Thoracic aorta (tissue), 2 donors: ENCODE measurements at places on chromosomes 4 and X. TPM values are rescaled to one million over a fixed set of nuclear protein-coding genes. Genes with fewer than 3 reads are reported as not detected.

GRCh38 chr4:13963601-13964000, 336.1 kb upstream of the BOD1L1 start:
- DNase-seq, result no peak

DNA sequence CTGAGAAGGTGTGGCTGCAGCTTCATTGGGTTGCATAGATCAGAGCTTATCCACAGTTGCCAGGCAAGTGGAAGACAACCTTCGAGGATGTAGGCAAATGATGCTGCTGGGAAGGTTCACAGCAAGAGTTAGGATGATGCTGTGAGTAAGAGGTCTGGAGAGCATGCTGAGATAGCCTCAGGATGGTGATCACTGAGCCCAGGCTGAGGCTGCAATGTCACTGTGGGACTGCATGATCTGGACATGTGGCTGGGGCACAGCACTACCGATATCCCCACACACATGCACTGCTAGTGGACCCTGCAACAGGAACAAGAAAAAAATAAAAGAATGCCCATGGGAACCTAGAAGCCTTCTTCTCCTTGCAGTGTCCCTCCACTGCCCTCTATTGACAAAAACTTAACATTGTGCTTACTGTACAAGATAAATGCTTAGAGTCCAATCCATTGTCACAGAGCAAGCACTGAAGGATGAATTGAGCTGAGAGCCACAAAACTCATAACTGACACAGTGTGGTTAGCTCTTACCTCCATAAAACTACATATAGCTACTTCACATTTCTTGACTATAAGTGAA, 105.6 kb downstream of the CNKSR2 start:
- DNase-seq, result no peak

DNA sequence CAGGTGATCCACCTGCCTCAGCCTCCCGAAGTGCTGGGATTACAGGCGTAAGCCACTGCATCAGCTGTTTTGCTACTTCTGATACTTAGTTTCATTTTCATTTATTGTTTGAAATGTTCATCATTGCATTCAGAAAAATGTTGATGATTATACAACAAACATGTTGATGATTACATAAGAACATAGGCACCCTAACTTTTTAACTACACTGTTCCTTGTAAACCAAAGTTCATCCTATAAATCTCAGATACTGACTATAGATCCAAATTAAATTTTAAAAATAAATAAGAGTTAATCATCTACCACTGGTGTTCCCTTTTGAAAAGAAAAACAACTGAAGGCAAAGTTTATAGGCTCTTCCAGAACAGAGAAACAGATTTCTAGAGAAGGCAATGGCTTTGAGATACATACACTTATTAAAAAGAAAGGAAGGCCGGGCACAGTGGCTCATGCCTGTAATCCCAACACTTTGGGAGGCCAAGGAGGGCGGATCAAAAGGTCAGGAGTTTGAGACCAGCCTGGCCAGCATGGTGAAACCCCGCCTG, 23.4 kb downstream of the TRIM75 start:
- DNase-seq, result no peak

DNA sequence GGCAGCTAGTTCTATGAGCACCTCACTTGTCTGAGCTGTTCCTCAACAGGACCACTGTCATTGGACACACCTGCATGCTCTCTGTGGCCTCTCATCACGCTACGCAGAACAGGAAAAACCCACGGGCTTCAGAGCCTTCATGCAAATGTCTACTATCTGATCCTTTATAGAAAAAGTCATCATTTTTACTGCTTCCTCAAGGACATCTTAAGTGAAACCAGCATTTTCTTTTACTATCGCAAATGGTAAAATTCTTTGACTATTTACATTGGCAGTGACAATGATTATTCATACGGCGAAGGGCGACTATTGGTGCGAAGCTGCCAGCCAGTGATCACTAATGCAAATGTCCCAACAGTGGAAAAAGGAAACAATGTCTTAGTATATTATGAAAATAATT, 147.0 kb downstream of the AFAP1 start:
- DNase-seq, result no peak

GRCh38 chrX:120021927-120022326, 55.6 kb downstream of the RHOXF2B start:
- no peak for DNase-seq

DNA sequence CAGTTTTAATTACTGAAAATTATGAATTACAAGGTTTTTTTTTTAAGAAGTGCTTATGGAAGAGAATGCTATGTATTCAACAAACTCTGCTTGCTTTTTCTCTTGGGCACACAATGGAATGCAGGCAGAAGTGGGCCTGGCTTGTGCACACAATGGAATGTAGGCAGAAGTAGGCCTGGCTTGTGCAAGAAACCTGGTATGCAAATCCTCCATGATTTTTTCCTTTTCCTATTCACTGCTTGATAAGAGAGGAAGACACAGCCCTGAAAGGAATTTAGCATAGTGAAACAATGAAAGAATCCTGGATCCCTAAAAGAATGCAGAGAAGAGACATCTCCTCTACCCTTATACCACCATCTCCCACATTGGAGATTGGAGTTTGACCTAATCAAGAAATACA, 138.4 kb downstream of the COL25A1 start:
- DNase-seq, result no peak

GRCh38 chr4:145507636-145508035, 26.0 kb downstream of the SMAD1 start:
- DNase-seq, result no peak

- DNase-seq, result no peak
These were observed 31.4 kb downstream of the USP53 start for GRCh38 chr4:119243868-119244267.

- no peak for DNase-seq
These were observed 133.8 kb upstream of the EMCN start for GRCh38 chr4:100651499-100652175.

DNA sequence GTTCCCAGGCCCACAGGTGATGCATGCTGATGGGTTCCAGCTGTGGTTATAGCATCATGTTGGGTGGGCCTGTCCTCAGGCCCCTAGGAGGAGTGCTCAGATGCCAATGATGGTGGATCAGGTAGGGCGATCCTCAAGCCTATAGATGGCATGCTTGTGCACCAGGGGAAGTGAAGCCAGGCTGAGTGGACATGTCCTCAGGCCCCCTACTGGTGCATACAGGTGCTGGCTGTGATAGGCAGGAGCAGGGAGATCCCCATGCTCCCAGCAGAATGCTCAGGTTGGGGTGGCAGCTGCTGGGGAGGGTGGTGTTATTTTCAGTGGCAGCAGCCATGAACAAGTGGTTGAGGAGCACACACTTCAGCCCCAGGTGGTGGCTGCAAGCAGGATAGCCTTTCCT, 96.0 kb downstream of the SMARCA1 start:
- no peak for DNase-seq

DNA sequence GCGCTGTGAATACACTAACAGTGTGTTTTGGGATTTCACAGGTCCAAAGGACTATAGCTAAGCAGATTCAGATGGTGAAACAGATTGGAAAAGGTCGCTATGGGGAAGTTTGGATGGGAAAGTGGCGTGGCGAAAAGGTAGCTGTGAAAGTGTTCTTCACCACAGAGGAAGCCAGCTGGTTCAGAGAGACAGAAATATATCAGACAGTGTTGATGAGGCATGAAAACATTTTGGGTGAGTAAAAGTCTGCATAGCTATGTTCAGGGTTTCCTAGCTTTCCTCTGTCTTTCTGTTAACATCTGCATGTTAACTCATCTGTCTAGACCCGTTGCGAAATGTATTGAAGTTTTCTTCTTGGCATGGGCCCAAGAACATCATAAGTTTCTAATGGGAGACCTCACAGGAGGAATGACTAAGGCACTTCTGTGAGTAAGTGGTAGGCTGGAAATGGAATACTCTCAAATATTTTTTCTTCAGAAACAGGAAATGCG, 372.1 kb downstream of the BMPR1B start:
- peak; percentile 47 for DNase-seq

Gene TRIM2
- total RNA-seq, result 31.7 TPM

Gene ALG13
- 75.0 TPM for total RNA-seq

Gene SFRP2
- 90.3 TPM for total RNA-seq

Gene HSFX1
- total RNA-seq, result 0.54 TPM

Gene FGFBP2
- not detected for total RNA-seq
